ENCODE measurements at places on chromosomes 2 and 18.
A peak's percentile ranks its signal among the peaks of the same experiment; 100 is the strongest.

GRCh38 chr2:160493227-160494028, at the start of gene RBMS1:
RBMS1 (minus strand) TSS chr2:160493807; CDS start chr2:160493363, 444 bp downstream.
- DNase-seq: no peak

DNA sequence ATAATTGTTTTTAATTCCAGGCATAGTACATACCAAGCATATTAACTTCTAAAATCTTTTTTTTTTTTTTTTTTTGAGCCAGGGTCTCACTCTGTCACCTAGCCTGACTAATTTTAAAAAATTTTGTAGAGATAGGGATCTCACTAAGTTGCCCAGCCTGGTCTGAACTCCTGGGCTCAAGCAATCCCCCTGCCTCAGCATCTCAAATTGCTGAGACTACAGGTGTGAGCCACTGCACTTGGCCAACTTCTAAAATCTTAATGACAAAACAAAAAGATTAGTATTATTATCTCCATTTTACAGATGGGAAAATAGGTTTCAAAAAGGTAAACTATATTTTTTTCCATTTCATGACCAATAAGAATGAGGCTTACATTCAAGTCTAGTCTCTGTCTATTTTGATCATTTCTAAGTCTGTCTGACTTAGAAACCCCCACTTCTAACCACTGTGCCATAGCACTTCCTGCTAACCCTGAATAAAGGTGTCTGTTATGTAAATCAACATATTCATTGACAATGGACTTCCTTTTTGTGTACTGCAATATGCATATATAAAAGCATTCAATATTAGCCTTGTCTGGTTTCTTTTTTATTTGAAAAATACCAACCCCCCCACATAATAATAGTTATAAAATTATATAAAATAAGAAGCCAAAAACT, 28.7 kb upstream of the ZEB2 start:
- no peak for DNase-seq

GRCh38 chr18:58862356-58862755, 2.3 kb upstream of the ZNF532 start:
- no peak for DNase-seq

GRCh38 chr18:21650311-21650710, 38.2 kb downstream of the SNRPD1 start:
- no peak for DNase-seq

DNA sequence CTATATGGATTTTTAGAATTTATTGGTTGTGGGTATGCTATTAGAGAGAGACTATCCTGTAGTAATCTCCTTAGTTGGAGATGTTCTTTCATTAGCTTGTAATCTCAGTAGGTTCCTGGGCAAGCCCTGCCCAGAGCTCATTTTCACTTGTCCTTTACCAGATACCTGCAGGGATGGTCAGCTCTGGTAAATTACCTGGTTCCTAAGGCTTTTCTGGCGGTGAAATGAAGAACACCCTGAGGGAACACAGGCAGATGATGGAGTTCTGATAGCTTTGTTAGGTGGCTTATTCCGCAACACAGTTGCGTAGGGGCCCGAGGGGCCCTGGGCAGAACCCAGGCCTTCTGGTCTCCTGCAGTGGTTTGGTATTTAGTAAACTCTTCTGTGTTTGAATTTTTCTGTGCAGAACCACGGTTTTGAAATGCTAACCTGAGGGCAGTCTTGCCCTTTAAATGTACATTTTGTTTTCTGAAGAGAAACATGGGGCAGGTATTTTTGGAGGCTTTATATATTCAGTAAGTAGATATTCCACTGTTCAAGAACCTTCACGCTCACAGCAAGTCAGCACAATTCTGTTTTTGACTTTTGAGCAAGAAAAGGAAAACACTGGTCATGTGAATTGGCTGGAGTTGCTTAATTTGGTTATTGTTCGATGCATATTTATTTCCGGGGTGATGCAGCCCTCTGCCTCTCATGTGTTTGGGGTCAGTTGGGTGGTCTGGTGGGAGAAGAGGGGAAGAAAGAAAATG, 22.4 kb downstream of the ZNF532 start:
- no peak for DNase-seq

GRCh38 chr2:203718087-203718486, 11.6 kb downstream of the CD28 start:
- DNase-seq: no peak

- DNase-seq: no peak
Observed at GRCh38 chr18:24220318-24220688, 81.4 kb downstream of the CABYR start.

DNA sequence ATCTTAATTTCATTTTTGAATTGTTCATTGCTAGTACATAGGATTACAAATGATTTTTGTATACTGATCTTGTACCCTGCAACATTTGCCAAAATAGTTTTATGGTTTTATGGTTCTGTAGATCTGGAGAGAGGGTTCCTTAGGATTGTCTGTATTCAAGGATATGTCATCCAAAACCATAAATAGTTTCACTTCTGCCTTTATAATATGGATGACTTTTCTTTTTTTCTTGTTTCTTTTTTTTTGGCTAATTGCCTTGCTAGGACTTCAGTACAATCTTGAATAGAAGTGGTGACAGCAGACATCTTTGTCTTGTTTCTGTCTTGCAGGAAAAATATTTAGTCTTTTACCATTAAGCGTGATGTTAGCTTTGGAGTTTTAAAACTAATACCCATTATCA, 383.9 kb upstream of the HS6ST1 start:
- DNase-seq: no peak

DNA sequence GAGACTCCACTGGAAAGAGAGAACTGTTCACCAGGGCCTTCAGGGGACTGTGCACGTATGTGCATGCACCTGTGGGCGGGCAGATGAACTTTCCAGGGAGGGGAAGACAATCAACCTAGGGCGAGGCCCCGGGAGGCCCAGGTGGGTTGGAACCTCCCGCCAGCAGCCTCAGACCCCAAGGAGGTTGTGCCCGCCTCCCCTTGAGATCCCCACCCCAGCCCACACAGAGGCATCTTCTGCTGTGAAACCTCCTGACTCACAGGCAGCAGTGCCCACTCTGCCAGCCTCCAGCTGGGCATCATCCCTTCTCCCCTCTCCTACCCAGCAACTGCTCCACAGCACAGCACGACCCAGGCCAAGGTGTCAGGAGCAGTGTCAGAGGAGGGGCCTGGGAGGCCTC, 54.4 kb downstream of the FAM178B start:
- DNase-seq: no peak

DNA sequence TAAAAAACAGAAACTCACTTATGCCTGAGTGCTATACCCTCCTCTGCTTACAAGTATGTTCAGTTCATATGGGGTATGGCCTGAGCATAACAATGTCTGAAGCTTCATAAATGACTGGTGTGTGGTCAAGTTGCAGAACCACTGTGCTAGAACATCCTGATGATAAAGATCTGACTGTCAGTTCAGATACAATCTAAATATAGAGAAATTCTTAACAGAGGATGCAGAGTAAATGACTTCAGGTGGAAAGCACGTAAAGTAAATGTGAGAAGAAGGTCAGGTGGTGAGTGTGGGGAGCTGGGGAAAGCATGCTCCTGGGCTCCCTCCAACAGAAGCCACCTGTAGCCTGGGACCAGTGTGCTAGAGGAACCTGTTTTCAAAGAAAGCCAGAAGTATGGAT, 926.2 kb downstream of the TSN start:
- no peak for DNase-seq

GRCh38 chr18:46387441-46388131, 269.4 kb downstream of the LOXHD1 start:
- DNase-seq: no peak

DNA sequence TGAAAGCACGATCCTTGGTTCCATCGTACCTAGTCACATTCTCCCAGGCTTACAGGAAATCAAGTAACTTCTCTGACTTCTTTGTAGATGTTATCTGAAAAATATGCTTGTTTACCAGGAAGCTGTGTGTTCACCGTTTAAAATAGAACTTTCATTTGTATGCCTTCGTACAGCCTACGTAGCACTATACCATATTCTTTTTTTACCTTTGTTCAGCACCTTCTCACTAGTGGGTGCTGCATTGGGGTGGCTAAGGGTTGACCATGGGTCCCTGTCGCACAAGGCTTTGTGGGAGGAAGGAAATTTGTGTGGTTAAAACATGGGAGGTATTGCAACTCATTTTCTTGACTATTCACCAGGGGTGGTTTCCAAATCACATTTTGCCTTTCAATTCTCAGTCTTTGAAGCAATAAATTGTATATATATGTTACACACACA, 16.6 kb downstream of the MALT1 start:
- DNase-seq: no peak

DNA sequence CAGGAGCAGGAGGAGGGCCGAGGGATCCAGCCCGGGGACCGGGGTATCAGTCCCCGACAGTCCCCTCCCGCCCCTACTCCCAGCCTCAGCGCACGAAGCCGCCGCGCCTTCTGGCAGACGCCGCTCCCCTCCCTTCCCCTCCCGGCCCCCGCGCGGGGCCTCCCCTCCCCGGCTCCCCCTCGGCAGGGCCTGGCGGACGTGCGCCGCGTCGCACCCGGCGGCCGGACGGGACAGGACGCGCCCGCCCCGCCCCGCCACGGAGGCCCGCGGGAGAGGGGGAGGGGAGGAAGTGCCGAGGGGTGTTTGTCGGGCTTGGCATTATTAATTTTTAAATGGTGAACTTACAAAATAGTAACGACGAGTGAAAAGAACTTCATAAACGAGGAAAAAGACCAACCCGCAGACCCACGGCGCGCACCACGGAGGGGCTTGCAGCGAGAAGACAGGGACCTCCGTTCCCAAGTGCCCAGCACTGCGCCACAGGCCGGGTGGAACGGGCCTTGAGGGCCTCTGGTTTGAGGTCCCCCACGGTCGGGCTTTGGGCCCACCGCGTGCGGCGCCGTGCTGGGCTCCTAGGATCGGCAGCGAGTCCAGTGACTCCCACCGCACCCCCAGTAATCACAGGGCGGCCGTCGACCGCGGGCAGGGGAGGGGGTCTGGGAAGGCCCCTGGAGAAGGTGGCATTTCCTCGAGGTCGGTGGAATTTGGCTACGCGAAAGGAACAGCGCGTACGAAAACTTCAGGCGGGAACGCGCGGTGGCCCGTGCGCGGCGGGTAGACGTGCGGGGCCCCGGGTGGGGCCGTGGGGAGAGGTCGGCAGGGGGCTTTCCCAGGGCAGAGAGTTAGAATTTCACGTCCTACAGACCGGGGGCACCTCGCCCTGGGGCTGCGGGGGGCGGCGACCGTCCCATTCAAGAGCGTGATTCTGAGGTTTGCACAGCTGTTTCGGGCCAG, 954 bp upstream of the CTDSP1 start:
- DNase-seq: no peak

DNA sequence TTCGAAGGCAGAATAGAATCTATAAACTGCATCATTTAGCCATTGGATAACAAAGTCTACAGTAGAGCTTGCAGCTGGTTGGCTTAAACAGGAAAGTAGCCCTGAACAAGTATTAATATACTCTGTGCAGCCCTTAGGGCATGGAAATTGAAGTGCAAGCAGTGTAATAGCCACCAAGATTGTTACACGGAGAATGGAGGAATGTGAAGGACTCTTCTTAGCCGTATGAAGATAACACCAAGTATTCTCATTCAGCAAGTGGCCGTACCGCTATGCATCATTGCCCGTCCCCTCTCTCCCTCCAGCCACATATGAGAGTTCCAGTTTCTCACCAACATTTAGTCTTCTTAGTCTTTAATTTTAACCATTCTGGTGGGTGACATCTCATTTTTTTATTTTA, 40.5 kb downstream of the ANKRD12 start:
- no peak for DNase-seq

DNA sequence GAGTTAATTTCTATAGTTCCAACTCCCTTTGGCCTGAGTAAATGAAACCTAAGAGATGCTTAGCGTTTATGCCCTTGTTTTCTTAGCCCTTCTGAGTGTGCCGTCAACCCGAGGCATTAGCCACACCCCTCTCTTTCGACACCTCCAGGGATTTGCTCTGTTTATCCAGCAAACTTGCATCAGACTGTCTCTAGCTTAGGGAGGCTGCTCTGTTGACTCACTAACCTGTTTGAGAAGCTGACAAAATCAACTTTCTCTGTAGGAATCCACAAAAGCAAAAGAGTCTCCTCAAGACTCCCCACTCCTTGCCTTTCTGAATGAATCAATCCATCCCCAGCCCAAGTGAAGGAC, 317.6 kb downstream of the TNS1 start:
- peak; percentile 73 for DNase-seq

GRCh38 chr18:7492385-7492784, 74.7 kb upstream of the PTPRM start:
- DNase-seq: no peak

GRCh38 chr2:191295088-191295487, 49.9 kb downstream of the MYO1B start:
- DNase-seq: no peak

DNA sequence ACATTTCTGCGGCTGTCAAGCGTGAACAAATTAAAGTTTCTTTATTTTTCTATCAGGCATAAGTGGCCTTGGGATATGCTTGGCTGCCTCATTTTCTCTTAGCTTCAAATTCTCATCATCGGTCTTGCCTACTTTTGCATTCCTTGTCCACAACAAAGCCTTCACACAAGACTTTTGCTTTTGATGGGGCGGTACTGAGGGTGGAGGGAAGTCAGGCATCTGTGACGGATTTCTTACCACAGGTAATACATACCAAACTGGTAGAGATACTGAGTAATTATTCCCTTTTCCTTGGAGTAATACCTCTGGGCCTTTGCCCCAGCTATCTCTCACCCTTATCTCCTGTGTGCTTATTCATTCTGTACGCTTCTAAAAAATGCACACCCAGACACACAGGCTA, 468.3 kb upstream of the RGPD4 start:
- DNase-seq: no peak

DNA sequence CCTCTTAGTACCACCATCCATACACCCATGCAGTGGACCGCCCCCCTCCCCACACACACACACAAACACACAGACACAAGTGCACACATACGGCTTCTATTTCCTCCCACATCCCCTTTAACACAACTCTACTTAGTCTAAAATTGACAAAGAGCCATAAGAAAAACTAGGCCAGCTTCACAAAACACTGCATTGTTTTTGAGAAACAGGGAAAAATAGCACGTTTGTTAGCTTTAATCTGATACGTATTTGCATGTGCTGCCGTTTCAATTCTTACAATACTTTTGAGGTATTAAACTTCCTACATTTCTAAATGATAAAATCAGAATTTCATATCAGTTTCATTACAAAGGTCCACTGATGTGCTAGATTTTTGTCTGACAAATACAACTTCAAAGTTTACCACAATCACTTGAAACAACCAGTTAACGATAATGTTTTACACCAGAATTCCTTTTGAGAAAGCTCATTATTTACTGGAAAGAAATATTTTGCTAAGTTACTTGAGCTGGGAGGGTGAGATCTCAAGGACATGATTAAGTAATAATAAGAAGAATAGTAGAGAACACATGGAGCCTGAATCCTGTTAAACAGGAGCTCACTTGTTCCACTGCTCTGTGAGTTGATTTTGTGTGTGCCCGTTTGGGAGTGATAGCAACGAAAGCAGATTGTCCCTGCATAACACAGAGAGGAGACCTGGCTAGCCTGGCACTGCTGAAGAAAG, 74.5 kb downstream of the MOGAT1 start:
- DNase-seq: no peak

DNA sequence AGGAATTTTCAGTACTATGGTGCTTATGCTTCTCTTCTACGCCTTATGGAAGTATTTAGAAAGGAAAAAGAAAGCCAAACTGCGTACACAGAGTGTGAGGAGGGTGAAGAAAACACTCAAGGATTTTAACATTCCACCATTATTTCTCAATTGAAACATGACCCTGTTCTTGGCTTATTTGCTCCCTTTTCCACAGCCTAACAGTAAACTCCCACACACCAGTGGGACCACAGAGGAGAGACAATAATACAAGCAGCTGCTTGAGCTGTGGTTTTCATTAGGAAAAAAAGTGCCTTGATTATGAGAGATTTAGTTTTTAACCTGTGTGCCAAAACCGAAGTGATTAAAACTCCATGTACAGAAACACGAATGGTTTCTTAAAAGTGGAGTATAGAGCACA, 134.3 kb downstream of the MEP1B start:
- no peak for DNase-seq

- no peak for DNase-seq
Observed at GRCh38 chr2:187874786-187875185, 320.6 kb upstream of the TFPI start.
